CD4-positive, alpha-beta T cell treated with Interleukin-15 for 1 hour (primary cell): ENCODE measurements at places on chromosomes 1 and 21.
A peak's percentile ranks its signal among the peaks of the same experiment; 100 is the strongest.

DNA sequence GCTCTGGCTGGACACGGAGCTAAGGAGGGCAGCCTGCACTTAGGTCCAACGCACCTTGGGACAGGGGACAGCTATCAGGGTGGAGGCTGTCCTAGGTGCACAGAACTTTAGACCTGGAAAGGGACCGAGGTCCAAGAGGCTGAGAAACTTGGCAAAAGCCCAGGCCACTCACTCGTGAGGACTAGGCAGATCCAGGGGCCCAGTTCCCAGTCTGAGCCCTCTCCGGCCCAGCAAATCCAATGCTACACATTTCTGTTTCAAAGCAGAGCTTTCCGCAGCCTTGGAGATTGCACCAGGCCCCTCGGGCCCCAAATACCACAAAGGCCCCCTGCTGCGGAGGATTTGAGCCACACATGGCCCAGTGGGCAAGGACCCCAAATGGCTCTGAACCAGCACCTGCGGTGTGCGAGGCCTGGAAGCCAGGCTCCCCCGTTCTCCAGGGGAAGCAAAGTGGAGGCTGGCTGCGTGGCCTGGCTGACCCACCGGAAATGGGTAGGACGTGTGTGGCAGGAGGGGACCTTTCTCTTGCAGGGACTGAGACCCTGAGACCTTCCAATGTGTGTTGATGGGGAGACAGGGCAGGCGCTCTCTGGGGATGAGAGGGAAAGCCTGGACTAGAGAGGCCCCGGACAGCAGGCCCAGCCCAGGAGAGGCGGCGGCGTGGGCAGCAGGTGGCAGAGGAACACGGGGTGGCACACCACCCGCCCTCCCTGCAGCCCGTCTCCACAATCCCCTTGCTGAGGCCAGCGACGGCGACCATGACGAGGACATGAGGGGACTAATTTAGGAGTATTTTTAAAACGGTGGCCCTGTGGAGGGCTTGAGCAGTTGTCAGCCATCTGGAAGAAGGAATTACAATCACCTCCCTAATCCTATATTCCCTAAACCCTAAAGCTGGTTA lies 118.7 kb downstream of the CASZ1 start:
- DNase-seq, result no peak

- no peak for DNase-seq
These were observed 516.3 kb upstream of the BEND5 start for GRCh38 chr1:49293016-49293415.

DNA sequence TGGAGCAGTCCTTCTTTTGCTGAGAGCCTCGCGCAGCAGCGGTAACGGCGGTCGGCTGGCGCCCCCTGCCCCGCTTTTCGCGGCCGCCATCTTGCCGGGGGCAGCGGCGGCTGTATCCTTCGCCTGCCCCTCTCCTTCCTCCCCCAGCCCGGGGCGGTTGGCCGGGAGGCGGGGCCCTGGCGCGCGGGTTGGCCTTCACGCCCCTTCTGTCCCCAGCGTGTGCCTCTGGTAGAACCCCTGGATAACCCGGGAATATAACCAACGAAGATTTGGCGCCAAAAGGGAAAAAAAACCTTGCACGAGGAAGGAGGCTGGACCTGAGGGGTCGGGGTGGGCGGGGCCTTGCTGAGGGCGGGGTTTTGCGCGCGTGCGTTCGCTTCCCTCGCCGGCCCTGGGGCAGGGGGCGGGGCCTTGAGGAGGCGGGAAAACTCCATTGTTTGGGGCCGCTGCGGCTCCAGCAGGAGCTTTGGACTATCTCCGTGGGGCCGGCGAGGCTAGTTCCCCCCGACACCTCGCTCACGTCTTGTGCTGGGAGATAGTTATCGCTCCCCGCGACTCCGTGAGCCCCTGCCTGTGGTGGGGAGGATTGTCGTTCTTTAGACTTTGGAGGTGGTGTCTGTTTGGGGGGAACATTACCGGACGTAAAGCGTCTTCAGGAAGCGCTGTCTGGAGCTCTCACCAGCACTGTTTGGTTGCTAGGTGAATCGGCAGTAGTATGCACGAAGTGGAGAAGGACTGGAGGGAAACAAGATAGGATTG lies 689 bp downstream of the NASP start:
- peak; percentile 83 for DNase-seq

DNA sequence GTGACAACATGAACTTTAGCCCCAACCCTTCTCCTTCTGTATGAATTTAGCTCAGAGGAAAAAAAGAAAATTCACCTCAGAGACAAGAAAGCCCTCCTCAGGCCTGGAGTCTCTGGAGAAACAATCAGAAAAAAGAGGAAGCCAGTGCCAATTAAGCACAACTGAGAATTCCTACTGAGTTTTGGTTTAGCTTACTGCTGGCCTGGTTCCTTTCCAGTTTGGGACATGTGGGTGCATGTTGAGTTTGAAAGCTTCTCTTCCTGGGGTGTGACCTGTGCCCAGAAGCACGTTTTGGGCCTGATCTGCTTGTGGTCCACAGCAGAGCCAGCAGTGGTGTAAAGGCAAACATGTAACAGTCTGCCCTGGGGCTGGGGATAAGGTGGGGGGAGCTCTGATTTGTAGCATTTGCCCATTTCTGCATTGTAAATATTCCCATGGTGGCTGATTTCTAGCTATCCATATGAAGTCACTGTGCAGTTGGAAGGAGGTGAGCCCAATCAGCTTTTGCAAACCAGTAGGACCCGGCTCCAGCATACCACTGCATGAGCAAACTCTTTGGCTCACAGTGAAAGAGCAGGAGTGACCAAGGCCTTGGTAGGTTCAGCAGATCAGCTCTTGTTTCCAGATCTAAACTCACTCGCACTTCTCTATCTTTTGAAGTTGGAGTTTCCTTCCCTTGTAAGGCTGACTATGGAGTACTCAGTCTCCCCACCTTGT lies 4.7 kb upstream of the THEM5 start:
- DNase-seq, result no peak
